ENCODE measurements at places on chromosomes 12 and 14. TPM values are rescaled to one million over a fixed set of nuclear protein-coding genes. Genes with fewer than 3 reads are reported as not detected.

Gene NGB
- not detected for total RNA-seq

Gene TAS2R19
- total RNA-seq: 7.0 TPM

DNA sequence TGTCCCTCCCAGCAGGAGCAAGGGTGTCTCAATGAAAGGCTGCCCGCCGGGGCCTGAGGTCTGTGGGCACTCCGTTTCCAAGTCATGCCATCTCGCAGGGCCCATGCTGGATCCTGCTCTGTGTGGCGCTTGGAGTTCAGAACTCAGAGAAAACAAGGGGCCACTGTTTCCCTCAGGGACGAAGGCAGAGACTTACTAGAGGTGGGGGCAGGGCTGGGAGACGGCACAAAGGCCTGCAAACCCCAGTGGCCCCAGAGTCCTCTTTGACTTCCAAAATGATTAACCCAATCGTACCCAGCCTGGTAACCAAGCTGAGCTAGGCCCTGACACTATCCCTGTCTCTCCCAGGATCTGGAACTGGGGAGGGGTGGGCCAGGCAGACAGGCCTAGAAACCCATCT is 95.8 kb downstream of the ITPK1 start:
- no peak for DNase-seq
- H3K4me1 ChIP-seq: peaks cover 34% of the 10 kb centered on the region
- H3K36me3 ChIP-seq: no peaks in the 10 kb centered on the region

DNA sequence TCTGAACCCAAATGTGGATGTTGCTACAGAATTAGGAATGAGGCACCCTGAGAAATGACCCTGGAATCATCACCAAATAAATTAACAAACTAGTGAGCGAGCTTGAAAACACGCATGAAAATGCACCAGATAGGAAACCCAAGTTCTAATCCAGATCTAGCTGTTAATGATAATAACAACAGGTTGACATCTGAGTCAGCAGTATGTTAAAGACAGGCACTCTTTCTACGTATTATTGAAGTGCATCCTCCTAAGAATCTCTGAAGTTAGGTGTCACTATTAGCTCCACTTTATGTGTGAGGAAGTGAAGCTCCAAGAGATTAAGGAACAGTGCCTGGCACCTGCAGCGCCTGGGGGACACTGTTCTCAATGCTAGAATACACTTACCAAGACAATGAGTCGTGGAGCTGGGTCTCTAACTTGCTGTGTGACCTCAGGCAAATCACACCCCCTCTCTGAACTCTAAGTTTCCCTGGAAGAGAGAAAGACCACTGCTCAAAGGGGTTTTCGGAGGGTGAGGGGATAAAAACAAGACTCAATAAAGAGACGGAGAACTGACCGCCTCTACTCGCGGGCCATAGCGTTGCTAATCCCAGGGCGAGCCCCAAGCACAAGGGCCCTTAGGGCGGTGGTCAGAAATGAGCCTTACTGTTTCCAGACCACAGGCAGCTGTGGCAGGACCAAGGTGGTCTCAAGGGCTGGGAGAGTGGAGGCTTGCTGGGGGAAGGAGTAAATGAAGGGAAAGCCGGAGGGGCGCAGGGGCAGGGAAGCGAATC is 2.1 kb downstream of the SLC6A12 start:
- no peak overlapping the region for H3K4me3 ChIP-seq
- H3K27me3 ChIP-seq: no peaks in the 10 kb centered on the region
- no peak for DNase-seq
- peaks cover 47% of the 10 kb centered on the region for H3K4me1 ChIP-seq
- H3K27ac ChIP-seq: peak overlapping the region; percentile 92

Gene PRR4
- 4.3 TPM for total RNA-seq

GRCh38 chr14:27056586-27056985 is 458.8 kb upstream of the NOVA1 start:
- no peak overlapping the region for H3K4me3 ChIP-seq
- no peaks in the 10 kb centered on the region for H3K27me3 ChIP-seq
- H3K36me3 ChIP-seq: no peaks in the 10 kb centered on the region
- H3K4me1 ChIP-seq: no peaks in the 10 kb centered on the region
- H3K27ac ChIP-seq: no peak overlapping the region
- DNase-seq: no peak

- H3K4me3 ChIP-seq: no peak overlapping the region
- H3K27ac ChIP-seq: no peak overlapping the region
- H3K36me3 ChIP-seq: no peaks in the 10 kb centered on the region
- DNase-seq: no peak
- no peaks in the 10 kb centered on the region for H3K4me1 ChIP-seq
- no peaks in the 10 kb centered on the region for H3K27me3 ChIP-seq
Observed at GRCh38 chr12:3713483-3713882, 39.4 kb downstream of the CRACR2A start.

- no peaks in the 10 kb centered on the region for H3K36me3 ChIP-seq
- no peak overlapping the region for H3K4me3 ChIP-seq
- no peaks in the 10 kb centered on the region for H3K27me3 ChIP-seq
- no peak overlapping the region for H3K27ac ChIP-seq
Observed at GRCh38 chr14:67508956-67509355, 20.4 kb upstream of the TMEM229B start.

- H3K36me3 ChIP-seq: no peaks in the 10 kb centered on the region
- peaks cover 24% of the 10 kb centered on the region for H3K4me1 ChIP-seq
- no peaks in the 10 kb centered on the region for H3K27me3 ChIP-seq
- H3K27ac ChIP-seq: no peak overlapping the region
- H3K4me3 ChIP-seq: no peak overlapping the region
Observed at GRCh38 chr12:2391740-2392331, 339.0 kb downstream of the CACNA1C start.

Gene ZBTB39
- 8.5 TPM for total RNA-seq

DNA sequence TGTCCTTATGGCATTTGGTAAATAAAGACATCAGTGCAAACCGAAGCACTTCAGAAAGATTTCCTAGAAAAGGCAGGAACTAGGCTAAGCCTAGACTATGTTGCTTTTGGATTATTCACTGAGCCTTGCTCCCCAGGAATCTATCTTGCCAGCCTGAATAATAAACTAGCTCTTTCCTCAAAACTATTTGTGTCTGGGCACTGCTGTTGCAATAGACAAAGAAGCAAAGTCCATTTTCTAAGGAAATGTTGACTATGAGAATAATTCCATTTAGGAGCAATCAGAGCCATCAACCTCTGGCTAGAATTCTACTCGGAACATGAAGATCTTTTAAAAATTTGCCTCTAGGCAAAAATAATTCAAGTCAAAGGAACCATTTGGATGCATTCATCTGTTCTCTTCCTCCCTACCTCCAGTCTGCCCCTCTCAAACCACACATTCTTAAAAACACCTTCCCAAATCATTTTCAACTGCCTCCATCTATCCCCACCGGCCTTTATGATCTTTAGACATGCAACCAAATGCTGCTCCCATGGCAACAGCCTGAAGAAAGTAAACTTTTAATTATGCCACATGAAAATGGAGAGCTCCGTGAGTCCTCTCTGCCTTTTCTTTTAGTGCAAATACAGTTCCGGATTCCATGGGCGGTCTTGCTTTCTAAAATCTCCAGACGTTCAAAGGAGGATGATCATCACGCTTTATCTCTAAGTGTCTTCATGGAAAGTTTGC is 61.5 kb upstream of the FZD10 start:
- no peak overlapping the region for H3K27ac ChIP-seq
- H3K36me3 ChIP-seq: no peaks in the 10 kb centered on the region
- H3K4me1 ChIP-seq: no peaks in the 10 kb centered on the region
- peaks cover 4% of the 10 kb centered on the region for H3K27me3 ChIP-seq

DNA sequence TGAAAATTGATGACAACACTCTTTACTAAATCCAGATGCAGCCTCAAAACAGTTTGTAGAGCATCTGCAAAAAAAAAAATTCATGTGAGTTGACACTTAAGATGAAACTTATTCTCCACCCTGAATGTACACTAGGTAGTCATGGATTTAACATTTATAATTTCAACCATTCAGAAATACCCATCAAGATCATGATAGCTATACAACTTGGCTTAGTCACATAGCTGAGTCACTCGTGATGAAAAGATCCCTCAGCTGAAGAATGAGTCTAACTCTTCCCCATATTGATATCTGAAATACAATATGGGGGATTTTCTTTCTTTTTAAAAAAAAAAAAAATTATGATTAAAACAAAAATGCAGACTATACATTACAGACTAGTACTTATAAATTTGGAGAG is 104.8 kb upstream of the PLEKHG7 start:
- H3K4me3 ChIP-seq: no peak overlapping the region
- H3K4me1 ChIP-seq: no peaks in the 10 kb centered on the region
- H3K36me3 ChIP-seq: no peaks in the 10 kb centered on the region
- H3K27me3 ChIP-seq: no peaks in the 10 kb centered on the region
- H3K27ac ChIP-seq: no peak overlapping the region

Gene FAM181A
- 3.6 TPM for total RNA-seq

GRCh38 chr12:26434299-26435068 is 239.1 kb downstream of the SSPN start:
- H3K27me3 ChIP-seq: no peaks in the 10 kb centered on the region
- no peak overlapping the region for H3K27ac ChIP-seq
- H3K4me3 ChIP-seq: no peak overlapping the region
- DNase-seq: peak; percentile 29

Gene GPR68
- total RNA-seq: 0.42 TPM

DNA sequence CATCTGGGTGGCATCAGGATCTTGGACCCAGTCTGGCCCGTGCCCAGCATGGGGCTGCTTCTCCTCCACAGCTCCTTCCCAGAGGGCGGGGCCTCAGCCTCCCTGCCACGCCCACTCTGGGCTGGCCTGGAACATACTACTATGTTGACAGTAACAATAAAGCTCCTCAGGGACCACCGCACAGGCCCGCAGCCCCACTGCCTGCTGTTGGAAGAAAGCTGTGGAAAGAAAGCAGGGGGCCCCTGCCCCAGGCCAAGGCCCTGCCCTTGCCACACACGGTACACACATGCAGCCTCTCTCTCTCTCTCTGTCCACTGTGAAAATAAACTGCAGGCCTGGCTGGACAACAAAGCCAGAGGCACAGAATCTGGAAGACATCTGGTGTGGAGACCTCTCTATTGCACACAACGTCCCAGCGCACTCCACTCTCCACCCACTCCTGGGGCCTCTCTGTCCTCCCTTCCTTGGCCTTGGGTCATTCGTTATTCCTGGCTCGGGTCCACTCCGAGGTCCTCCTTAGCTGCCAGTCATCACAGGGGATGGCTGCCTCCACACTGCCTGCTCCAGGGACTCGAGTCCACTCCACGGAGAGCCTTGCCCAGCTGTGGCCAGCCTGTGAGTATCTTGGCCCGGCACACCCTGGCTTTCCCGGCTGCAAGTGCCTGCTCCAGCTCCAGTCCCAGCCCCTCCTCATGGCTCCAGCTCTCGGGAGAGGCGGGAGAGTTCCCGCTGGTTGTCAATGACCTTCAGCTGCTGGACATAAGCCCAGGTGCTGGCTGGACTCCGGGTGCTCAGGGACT is 11.8 kb upstream of the ENDOU start:
- H3K27ac ChIP-seq: peak overlapping the region; percentile 90
- peak; percentile 98 for DNase-seq
- H3K4me1 ChIP-seq: peaks cover 45% of the 10 kb centered on the region
- H3K36me3 ChIP-seq: no peaks in the 10 kb centered on the region

DNA sequence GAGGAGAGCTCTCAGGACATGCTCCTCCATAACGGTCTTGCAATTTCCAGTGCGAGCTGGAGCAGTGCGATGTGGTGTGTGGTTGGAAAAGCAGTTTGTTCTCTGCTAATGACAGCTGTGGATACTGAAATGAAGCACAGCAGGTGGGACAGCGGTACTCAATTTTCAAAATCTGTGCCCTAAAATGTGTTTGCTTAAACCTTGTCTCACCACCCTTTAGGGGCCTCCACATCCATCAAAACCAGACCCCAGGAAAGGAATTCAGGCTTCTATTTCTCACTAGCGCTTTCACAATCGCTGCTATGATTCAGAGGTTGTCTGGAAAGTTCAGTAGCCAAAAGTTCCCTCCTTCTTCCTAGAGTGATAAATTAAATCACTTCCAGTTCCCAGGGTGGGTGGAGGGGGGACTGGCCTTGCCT is 440.8 kb downstream of the EGLN3 start:
- H3K4me3 ChIP-seq: no peak overlapping the region
- H3K4me1 ChIP-seq: no peaks in the 10 kb centered on the region

- H3K27ac ChIP-seq: no peak overlapping the region
- DNase-seq: no peak
- no peaks in the 10 kb centered on the region for H3K27me3 ChIP-seq
- H3K4me3 ChIP-seq: no peak overlapping the region
- no peaks in the 10 kb centered on the region for H3K4me1 ChIP-seq
- H3K36me3 ChIP-seq: no peaks in the 10 kb centered on the region
Observed at GRCh38 chr12:98456041-98456440, 59.3 kb upstream of the TMPO start.

Gene PEX5
- 31.0 TPM for total RNA-seq

DNA sequence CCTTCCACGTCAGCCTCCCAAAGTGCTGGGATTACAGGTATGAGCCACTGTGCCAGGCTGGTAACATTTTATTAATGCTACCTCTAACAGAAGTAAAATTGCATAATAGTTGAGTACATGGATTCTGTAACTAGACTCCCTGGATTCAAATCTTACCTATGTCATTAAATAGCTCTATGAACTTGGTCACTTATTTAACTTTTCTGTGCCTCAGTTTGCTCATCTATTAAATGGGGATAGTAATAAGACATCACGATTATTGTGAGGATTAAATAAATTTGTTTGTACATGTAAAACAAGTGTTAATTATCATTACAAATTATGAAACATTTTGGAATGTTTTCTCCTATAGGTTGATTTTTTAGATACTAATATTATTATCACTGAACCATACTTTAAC is 6.7 kb downstream of the ACTR6 start:
- DNase-seq: no peak
- no peaks in the 10 kb centered on the region for H3K4me1 ChIP-seq
- H3K27ac ChIP-seq: no peak overlapping the region
- H3K36me3 ChIP-seq: peaks cover 16% of the 10 kb centered on the region

Gene PZP
- not detected for total RNA-seq

Gene LMNTD1
- total RNA-seq: 0.27 TPM

Gene CFAP54
- total RNA-seq: 3.0 TPM

GRCh38 chr12:5273709-5274108 is 158.2 kb upstream of the NTF3 start:
- H3K4me1 ChIP-seq: no peaks in the 10 kb centered on the region
- DNase-seq: no peak
- no peak overlapping the region for H3K4me3 ChIP-seq
- no peaks in the 10 kb centered on the region for H3K36me3 ChIP-seq
- no peaks in the 10 kb centered on the region for H3K27me3 ChIP-seq

DNA sequence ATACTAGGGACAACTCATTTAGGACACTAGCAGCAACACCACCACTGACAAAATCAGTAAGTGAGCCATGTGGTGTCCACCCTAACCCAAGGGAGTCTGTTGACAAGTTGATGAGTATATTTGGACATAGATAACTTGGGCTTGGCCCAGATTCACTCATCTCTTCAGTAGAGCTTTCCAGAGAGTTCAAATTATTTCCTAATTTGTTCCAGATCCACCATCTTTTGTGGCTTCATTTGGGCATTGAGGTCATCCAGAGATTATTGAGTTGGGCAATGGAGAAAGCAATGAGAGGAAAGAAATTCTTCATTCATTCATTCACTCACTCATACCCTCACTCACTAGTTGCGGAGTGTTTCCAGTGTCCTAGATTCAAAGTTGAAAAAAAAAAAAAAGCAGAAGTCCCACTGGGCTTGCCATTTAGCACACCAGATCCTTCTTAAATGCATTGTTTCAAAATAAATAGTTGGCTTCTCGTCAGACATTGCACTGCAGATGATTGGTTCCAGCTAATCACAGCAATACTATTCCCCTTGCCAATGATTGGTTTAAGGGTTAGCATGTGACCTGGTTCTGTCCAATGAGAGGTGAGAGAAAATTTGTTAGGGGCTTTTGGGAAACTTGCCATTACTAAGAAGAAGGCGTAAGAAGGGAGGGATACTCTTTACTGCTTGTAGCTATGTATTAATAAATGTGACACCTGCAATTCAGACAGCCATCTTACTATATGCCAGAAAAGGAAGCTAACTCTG is 31.8 kb upstream of the WSCD2 start:
- H3K27ac ChIP-seq: no peak overlapping the region
- DNase-seq: no peak
- peaks cover 4% of the 10 kb centered on the region for H3K4me1 ChIP-seq
- no peaks in the 10 kb centered on the region for H3K36me3 ChIP-seq

Data from thyroid gland (tissue), 4 donors.